Motor neuron (in vitro differentiated cells): ENCODE measurements at places on chromosomes 12 and 14. TPM values are rescaled to one million over a fixed set of nuclear protein-coding genes. Genes with fewer than 3 reads are reported as not detected.

The INHBC gene
- 0.18 and 0.77 TPM in 2 replicates for total RNA-seq

The AACS gene
- 38.3 and 40.6 TPM in 2 replicates for total RNA-seq

The RD3L gene
- not detected in 2 replicates for total RNA-seq

The HOXC6 gene
- 49.0 and 59.7 TPM in 2 replicates for total RNA-seq

The SERPINA1 gene
- 3.4 TPM in 1 of 2 replicates, not detected in the other for total RNA-seq

The WASHC3 gene
- total RNA-seq = 42.0 and 42.9 TPM in 2 replicates

The AKAP3 gene
- 4.8 and 5.2 TPM in 2 replicates for total RNA-seq
